DMS53 (cell line): ENCODE measurements at places on chromosomes 16 and 17.
A peak's percentile ranks its signal among the peaks of the same experiment; 100 is the strongest.

DNA sequence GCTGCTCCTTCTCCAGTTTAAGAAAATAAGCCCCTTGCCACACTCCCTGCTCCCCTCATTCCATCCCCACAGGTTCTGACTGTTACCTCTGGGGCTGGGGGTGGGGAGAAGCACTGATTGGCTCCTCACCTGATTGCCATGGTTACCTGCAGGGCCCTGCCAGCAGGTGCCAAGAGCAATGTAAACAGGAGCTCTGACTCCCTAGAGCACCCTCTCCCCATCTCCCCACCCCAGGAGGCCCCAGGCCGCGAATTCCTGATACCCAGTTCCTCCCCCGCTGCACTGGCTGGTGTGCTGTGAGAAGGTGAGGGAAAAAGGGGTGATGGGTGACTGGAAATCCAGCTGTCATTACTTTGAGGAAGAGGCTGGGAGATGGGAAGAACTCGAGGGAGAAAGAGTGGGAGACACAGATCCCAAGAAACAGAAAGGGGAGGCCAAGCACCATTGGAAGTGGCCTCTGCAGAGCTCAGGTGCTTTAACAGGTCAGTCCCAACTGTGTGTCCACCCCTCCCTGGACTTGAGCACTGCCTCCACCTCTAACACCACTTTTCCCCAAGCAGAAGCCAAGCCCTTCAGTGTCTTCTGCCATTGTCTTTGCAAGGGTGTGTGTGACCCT lies 4.5 kb downstream of the PCGF2 start:
- DNase-seq, result peak; percentile 91

DNA sequence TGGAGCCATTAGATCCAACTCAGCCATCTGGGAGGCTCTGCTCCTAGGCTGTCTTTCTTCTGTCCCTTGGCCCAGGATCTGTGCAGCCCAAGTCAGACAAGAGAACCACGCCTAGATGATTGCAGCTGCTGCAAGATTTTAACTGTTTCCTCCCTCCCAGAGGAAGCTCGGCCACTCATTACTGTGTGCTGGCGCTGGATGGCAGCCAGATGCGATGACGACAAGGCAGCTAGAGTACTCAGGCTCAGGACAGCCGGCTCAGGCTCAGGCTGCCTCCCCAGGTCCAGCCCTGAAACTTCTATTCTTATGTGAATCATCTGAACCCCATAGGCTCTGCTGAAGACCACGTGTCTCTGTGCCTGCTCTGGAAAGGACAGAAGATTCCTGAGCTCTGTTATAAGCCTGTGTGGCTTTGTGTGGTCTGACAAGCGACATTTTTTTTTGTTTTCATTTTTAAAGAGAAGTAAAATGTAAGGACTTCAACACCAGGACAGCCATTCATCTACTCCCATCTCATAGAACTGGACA lies 32.1 kb upstream of the FBXW10B start:
- peak; percentile 96 for DNase-seq

DNA sequence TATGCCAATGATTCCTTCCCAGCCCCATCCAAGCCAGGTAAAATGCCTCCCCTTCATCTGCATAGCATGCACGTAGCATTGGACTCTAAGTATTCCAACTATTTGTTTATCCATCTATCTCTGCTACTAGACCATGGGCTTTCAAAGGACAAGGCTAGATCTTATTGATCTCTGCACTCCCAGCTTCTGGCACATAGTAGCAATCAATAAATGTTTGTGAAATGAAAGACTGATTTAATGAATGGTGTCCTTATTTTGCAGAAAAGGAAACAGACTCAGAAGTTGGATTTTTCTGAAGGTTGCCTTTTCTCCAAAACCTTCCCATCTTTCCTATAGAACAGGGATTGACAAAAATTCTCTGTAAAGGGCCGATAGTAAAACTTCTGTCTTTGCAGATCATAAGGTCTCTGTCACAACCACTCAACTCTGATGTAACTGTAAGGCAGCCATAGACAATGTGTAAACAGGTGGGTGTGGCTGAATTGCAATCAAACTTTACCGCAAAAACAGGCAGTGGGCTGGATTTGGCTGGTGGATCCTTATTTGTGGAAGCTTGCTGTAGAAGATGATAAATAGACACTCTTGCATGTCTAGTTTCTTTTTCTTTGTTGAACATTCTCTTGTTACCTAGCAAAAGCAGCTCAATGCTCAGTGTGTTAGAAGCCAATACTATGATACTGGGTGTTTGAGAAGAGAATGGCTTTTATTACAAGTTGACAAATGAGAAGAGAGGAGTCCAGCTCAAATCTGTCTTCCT lies 7.6 kb upstream of the CMTR2 start:
- peak; percentile 5 for DNase-seq

GRCh38 chr17:19000531-19001325 lies 3.8 kb downstream of the FAM83G start:
- DNase-seq, result no peak

DNA sequence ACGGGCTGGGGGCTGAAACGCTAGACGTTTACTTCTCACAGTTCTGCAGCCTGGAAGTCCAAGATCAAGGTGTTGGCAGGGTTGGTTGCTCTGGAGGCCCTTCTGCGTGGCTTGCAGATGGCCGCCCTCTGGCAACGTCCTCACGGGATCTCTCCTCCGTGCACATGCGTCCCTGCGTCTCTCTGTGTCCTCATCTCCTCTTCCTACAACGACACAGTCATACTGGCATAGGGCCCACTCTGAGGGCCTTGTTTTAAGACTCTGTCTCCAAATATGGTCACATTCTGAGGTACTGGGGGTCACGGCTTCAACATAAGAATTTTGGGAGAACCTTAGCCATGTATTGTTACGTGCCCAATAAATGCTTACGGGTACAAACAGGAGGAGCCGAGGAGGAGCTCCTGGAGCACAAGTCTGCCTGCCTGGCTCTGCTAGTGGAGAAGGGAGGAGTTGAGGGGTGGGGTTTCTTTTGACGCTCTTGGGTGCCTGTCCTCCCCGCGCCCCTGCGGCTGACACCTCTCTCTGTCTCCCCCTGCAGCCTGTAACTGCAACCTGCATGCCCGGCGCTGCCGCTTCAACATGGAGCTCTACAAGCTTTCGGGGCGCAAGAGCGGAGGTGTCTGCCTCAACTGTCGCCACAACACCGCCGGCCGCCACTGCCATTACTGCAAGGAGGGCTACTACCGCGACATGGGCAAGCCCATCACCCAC lies 141.1 kb downstream of the NTN1 start:
- peak; percentile 16 for DNase-seq

GRCh38 chr16:3690980-3691720 lies 26.2 kb downstream of the TRAP1 start:
- no peak for DNase-seq

DNA sequence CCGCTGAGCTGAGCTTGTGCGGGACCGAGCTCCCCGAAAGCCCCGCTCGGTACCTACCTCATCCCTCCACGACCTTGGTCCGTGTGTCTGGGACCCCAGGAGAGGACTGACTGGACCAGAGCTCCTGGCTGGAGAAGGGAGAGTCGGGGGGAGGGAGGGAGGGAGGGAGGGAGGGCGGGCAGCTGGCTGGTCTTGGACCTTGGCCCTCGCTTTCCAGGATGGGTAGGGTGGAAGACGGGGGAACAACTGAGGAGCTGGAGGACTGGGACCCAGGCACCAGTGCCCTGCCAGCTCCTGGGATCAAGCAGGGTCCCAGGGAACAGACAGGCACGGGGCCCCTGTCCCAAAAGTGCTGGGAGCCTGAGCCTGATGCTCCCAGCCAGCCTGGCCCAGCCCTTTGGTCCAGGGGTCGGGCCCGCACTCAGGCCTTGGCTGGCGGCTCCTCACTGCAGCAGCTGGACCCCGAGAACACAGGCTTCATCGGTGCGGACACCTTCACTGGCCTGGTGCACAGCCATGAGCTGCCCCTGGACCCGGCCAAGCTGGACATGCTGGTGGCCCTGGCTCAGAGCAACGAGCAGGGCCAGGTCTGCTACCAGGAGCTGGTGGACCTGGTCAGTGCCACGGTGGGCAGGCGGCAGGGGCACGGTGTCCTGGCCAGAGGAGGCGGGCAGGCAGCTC lies 553 bp downstream of the RHBDL1 start:
- DNase-seq, result no peak

GRCh38 chr16:70157105-70157476 lies 16.5 kb upstream of the CLEC18C start:
- no peak for DNase-seq

- no peak for DNase-seq
Observed at GRCh38 chr16:30750876-30751465, 2.7 kb downstream of the PHKG2 start.

- no peak for DNase-seq
Observed at GRCh38 chr17:924711-925475, 54.7 kb downstream of the NXN start.

- DNase-seq, result no peak
Observed at GRCh38 chr16:48155926-48156789, at the start of gene ABCC12. Gene ABCC12 (minus strand): TSS chr16:48155993. CDS start chr16:48146424, 9,569 bp downstream.

DNA sequence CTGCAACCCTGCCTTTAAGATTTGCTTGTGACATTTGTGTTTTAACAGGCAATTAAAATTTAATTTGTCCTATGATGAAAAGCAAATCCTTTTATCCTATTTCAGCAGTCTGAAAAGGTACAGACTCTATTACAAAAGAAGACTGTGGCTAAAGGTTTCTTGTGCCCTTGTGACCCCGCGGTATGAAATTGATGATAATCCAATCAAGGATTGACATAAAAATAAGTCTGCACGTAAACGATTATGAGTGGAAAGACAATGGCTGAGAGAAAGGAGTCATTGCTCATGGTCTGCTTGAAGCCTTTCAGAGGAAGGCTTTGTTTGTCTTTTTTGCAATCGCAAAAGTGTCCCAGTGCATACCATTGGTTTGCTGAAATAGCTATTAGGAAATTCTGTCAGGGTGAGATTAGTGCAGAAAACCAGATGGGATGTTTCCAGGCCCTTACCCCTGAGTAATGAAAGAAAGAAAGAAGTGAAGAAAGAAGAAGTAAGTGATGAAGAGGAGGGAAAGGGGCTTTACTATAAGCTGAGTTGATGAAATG lies 867.8 kb upstream of the CDH8 start:
- no peak for DNase-seq

- DNase-seq, result no peak
Observed at GRCh38 chr16:55908641-55909040, 33.5 kb upstream of the CES5A start.

DNA sequence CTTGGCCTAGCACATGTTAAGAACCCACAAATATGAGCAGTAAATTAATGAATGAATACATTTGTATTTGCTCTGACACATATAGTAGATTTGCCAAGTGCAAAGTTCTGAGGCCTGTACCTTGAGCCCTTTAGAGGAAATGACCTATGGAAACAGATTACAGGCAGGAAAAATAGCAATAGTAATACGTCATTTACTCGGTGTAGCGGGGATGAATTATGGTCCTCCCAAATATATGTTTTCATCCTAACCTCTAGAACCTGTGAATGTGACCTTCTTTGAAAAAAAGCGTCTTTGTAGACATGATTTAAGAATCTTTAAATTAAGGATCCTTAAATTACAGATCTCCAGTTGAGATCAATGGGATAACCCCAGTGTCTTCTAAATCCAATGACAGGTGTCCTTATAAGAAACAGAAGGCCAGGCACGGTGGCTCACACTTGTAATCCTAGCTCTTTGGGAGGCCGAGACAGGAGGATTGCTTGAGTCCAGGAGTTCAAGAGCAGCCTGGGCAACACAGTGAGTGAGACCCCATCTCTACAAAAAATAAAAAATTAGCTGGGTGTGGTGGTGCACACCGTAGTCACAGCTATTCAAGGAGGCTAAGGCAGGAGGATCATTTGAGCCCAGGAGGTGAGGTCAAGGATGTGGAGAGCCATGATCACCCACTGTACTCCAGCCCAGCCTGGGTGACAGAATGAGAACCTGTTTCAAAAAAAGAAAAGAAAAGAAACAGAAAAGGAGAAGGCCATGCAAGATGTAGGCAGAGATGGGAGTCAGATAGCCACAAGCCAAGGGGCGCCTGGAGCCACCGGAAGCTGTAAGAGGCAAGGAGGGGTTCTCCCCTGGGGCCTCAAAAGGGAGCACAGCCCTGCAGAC lies 5.1 kb upstream of the ITPRIPL2 start:
- no peak for DNase-seq

DNA sequence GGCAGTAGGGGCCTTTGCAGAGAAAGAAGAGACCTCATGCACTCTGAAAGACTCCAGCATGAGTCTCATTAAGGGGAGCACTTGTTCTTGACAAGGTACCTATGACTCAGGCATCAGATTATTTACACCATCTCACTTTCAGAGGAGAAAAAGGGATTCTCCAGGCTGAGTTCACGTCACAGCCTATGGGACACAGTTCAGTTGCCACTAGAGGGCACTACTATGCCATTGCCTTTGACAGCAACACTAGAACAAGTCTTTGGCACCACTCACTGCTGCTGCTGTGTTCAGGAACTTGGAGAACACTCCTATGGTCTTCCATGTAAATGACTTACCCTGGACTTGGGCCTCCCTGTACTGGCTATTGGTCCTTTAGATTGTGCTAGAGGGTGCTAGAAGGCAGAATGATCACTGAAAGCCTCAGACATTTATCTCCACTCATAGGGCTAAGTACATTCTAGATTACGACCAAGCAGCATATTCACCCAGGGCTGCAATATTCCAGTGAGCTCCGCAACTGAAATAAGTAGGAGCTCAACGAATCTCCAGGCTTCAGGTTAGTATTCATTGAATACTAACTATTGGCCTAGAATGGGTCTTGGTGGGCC lies 225.1 kb upstream of the CA10 start:
- peak; percentile 97 for DNase-seq

GRCh38 chr16:73036074-73036826 lies 11.7 kb downstream of the ZFHX3 start:
- DNase-seq, result no peak

GRCh38 chr17:15083225-15083624 lies 181.9 kb downstream of the PMP22 start:
- DNase-seq, result no peak

GRCh38 chr16:31356566-31357323 lies 1.8 kb downstream of the ITGAX start:
- DNase-seq, result no peak

DNA sequence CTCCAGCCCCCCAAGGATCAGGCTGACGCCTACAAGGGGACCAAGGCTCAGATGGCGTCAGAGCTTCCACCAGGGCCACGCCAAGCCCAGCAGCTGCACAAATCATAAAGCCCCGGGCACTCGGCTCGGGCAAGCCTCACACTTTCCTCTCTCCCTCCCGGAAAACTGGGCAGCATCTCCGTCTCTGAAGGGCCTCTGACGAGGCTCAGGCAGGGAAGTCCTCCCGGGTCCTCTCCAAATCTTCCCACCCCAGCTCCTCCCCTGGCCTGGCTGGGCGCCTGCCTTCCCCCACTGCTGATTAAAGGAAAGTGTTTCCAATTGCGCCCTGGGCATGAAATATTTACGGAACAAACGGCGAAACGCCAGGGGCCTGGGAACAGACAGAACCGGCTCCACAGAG lies 38.5 kb downstream of the PIEZO1 start:
- DNase-seq, result no peak

GRCh38 chr16:68909099-68909733 lies 65.9 kb downstream of the TANGO6 start:
- DNase-seq, result no peak

DNA sequence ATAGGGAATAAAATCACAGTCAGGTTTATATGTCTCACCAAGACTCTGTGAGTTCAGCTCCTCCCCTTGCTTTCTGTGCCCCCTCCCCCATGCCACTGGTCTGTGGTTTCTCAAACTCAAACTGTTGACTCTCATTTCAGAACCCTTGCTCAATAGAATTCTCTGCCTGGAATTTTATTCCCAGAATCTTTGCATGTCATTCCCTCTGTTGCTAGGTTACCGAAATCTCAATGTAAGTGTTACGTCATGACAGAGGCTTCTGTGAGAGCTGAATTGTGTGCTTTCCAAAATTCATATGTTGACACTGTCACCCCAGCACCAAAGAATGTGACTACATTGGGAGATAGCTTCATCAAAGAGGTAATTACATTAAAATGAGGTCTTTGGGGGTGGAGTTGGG lies 1938.8 kb downstream of the TP53TG3F start:
- no peak for DNase-seq
